ENCODE measurements at places on chromosomes 12 and 14.

DNA sequence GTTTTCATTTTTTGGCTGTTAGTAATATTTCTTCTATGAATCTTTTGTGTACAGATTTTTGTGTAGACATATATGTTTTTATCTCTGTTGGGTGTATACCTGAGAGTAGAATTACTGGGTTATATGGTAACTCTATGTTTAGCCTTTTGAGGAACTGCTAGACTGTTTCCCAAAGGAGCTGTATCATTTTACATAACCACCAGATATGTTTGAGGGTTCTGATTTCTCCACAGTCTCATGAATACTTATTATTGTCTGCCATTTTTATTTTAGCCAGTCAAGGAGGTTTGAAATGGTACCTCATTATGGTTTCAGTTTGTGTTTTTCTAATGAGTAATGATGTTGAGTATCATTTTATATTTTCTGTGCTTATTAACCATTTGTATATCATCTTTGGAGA is 1.9 kb downstream of the PCNX4 start:
- DNase-seq = no peak

DNA sequence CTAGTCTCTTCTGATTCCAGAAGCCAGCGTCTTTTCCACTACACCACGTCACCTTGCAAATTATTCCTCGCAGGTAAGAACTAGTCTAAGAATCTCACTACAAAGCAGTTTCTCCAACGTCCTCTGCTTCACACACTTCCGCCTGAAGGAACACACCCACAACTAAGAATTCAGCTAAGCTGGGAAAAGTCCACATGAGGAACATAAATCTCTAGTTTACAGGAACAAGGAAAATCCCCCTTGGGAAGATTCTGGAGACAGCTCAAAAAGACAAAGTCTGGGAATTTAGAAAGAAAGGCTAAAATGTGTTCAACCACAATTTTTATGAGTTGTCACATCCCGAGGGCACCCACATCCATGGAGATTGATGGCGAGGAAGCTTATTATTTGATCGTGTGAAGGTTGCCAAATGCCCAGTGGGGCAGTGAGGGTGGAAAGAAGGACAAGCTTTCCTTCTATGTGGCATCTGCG is 780.2 kb upstream of the TBX3 start:
- DNase-seq = no peak

DNA sequence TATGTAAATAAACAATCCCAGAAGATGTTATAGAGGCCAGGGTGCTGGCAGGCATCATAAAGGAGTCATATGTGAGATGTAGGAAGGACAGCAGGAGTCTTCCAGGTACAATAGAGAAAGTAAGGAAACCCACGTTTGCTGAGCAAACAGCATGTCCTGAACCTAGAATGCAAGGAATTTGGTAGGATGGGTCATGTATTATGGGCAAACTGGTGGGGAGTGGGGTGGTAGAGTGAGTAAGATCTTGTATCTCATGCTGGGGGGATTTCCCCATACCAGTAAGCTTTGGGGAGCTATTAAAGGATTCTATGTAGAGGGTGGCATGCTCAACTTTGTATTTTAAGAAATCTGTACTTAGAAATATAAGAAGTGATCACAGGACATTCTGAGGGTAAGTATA is 41.0 kb downstream of the CDKL1 start:
- DNase-seq = no peak

DNA sequence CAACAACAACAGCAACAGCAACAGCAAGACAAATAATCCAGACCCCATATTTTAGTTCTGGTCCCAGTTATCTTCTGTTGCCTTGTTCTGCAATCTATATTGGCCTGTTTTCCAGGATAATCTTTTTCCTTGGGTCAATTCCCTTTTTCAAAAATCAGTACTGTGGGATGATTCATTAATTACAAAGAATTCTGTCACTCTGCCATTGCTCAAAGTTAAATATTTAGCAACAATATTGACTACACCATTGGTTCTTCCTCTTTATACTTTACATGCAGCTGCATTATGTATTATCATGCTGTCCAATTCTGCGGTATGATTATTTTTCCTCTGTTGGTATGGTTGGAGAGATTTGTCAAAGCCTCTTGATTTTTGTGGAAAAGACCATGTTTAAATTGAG is 10.1 kb upstream of the GALNT8 start:
- DNase-seq = no peak

DNA sequence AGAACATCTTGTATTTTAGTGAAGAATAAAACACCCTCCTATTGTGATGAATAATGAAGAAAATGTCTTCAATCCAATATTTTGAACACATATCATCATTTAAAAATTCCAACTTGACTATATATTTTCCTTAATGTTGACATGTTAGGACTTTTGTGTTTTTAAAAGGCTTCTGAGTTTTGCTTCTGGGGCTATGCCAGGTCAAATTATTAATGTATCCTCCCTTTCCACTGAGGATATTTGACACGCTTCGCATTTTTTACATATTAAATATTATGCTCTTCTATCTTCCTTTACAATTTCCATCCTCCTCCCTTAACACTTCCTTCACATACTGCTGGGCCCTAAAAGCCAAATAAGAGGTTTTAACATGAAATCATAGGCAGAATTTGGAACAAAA is 20.6 kb downstream of the RERG start:
- no peak for DNase-seq

GRCh38 chr14:91509083-91509877 is 830 bp downstream of the PPP4R3A start:
- peak; percentile 40 for DNase-seq

GRCh38 chr14:53609009-53609408 is 347.6 kb downstream of the BMP4 start:
- DNase-seq = no peak

- no peak for DNase-seq
Observed at GRCh38 chr14:23537351-23538049, 14.1 kb downstream of the ZFHX2 start.

DNA sequence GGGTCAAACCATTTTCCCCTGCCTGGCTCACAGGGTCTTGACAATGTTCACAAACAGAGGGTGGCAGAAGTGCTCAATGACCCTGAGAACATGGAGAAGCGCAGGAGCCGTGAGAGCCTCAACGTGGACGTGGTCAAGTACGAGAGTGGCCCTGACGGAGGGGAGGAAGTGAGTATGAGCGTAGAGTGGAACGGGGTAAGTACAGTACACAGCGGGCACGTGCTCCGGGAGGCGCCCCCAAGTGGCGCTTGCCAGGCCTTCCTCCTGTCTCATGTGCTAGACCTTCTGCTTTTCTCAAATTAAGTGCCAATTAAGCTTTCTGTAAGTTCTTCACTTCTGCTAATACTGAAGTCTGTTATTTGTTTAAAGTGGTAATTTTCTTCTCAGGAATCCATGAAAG is 35.9 kb downstream of the XRCC3 start:
- DNase-seq = peak; percentile 73

GRCh38 chr12:1328391-1328790 is 266.0 kb downstream of the FBXL14 start:
- no peak for DNase-seq

DNA sequence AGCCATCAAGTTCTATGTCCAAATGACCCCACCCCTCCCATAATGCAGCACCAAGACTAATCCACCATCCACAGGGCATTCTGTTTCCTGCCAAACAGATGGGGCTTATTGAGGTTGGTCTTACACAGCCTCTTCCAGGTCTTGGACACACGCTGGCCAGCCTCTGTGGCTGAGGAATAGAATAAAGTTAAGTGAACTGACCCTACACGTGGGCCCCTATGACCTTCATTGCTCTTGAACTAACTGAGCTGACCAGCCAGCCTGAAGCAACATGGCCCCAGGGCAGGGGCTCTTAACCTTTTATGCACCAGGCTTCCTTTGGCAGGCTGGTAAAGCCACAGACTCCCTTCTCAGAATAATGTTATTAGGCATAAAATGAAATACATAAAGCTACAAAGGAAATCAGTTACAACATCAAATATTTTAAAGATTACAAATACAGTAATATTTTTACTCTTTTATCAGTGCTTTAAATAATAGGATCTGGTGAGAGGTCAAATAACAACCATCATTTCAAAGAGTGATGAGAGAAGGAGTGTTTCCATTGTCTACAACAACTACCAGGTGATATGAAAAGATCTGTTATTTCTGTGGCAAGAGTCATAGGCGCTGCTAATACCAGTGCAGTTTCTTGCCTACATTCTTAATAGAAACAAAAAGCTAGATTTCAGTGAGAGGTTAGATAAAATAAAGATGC is 192.9 kb upstream of the NUDT4 start:
- DNase-seq = no peak

DNA sequence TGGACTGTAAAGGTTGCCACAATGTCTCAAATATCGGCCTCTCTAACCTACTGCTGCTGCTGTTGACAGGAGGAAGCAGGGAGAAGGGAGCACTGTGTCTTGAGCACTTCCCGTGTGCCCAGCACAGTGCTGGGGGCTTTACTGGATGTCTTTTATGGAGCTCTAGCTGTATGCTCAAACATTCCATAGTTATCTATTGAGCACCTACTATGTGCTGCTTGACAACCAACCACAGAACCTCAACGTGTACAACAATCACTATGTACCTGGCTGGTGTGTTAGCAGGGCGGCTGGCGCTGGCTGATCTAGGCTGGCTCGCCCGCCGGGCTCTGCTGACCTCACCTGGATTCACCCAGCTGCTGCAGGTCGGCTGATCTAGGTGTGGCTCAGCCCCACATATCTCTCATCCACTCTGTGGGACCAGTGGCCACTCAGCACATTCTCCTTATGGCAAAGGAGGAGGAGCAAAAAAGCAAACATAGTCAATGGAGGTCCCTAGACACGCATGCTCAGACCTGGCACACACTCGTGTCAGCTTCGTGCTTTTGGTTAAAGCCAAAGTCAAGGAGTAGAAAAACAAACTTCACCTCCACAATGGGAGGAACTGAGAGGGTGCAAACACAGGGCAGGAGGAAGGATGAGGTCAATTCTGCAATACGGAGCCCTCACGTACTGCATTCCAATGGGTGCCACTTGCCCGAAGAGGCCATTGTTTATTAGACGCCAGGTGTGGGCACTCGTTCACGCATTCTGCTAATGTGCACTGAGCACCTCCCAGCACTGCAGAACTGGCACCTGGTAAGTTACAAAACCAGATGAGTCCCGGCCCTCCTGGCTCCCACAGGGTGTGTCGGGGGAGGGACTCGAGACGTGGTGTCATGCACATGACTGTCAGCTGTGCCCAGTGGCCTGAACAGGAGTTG is 147.2 kb downstream of the SCARB1 start:
- DNase-seq = peak; percentile 93

DNA sequence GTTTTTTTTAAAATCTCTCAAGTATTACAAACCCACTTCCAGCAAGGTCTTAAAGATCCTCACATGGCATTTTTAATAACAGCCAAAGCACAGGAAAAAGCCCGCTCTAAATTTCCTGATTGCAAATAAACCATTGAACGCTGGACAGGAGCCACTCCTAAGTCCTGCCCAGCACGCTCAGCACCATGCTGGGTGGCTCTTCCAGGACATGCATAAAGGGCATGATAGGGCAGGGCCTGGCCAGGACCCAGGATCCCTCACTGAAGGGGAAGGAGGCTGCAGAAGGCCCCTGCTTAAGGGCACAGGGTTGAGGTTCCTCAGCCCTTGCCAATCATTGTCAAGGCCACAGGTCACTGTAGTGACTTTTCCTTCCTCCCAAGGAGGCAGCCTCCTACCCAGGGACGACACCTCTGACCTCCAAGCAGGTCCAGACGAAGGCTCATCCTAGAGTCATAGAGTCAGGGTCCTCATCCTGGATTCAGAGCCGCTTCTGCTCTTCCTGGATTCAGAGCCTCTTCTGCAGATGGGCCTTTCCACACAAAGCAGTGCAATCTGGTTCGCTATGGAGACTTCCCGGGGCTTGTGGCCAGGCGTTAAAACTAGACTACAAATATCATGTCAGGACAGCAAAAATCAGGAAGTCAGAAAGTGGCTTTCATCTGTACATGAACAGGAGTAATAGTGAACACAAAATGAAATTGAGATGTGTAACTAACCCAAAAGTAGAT is 123.8 kb downstream of the GCH1 start:
- peak; percentile 54 for DNase-seq

- no peak for DNase-seq
Observed at GRCh38 chr12:123686636-123687190, 15.8 kb downstream of the TCTN2 start.

DNA sequence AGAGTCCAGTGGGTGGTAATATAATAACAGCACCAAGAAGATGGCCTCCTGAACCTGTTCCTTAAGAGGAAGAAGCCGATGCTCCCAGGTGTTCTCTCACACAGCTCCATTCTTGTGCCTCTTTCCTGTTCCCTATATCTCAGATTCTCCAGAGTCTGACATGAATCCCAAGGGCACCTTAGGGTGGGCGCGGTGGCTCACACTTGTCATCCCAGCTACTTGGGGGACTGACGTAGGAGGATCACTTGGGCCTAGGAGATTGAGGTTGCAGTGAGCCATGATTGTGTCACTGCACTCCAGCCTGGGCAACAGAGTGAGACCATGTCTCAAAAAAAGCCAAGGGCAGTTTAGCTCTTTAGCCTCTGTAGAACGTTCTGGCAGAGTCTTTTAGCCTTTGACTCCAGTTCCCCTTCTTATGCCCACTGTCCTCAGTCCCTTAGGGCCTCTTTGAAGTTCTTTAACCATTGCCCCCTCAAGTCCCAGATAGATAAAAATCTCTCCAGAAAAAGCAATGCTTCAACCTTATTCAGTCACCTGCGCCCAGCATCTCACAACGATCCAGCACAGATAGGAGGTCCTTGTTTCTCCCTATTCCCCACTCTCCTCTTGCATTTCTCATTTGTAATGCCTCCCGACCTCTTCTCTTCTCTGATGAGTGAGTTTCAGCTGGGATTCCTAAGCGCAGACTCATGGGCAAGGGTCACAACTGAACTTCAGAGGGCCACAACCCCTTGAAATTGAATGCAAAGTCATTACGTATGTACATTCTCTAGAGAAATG is 4.7 kb downstream of the CCDC184 start:
- no peak for DNase-seq

GRCh38 chr12:1185460-1186182 is 194.6 kb downstream of the ERC1 start:
- DNase-seq = no peak

DNA sequence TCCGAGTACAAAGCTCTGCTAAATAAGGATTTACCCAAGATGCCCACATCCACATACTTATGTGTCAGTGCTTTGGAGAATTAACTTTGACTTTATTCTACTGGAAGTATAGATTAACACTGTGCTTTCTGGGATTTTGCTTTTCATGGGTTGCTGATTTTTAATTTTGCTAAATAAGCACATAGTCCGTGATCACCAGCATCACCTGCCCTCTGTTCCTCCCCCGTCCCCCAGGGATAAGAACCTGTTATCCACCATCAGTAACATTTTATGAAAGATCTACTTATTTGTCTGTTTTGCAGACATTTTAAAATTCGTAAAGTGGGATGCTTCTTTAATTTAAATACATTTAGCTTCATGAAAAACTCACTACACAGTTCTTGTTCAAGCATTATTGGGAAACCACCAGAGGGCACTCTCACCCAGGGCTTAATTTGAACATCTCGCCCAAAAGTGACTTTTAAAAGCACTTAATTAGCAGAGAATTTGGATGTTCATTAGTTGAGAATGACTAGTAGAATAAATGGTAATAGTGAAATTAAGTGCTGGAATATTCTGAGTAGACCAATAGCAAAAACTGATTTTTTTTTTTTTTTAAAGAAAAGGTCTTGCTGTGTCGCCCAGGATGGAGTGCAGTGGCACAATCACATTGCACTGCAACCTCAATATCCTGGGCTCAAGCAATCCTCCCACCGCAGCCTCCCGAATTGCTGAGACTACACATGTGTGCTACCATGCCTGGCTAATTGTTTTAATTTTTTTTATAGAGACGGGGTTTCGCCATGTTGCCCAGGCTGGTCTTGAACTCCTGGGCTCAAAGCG is 35.7 kb downstream of the MRPL42 start:
- DNase-seq = peak; percentile 52

- no peak for DNase-seq
Observed at GRCh38 chr12:47077206-47078085, 2.0 kb upstream of the PCED1B start.
